ENCODE measurements at places on chromosomes 1 and 21.

DNA sequence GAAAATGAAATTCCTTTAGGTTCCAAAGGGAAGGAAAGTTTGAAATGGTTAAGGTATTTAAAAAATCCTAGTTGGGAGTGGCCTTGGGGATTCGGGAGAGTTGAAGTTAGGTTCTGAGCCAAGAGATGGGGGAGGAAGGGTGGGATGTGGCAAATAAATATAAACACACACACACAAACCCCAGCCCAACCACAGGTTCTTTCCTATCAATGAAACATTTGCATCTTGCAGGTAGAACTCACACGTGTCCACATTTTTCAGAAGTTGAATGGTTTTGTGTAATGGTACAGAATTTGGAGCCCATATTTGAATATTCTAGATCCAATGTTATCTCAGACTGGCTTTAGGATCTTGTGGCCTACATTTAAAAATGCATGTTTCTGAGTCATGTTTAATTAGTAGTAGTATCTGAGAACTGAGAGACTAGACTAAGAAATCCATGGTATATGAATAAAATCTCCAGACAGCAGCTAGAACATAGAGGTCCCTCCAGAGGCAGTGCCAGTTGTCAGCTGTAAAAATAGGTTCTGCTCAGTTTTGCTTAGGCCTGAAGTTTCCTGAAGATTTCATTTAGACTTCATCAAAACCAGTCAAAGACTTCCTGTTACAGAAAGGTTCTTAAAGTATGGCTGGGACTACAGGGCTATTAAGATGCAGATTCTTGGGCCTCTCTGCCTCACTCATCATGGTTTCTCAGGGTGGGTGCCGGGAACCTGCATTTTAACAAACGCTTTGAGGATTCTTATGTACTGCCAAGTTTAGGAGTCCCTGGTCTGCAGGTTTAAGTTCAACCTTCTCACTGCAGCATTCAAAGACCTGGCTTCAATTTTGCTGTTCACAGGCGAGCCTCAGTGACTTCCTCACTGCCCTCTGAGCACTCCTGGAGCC lies 21.3 kb downstream of the RUNX1 start:
- no peak for DNase-seq

DNA sequence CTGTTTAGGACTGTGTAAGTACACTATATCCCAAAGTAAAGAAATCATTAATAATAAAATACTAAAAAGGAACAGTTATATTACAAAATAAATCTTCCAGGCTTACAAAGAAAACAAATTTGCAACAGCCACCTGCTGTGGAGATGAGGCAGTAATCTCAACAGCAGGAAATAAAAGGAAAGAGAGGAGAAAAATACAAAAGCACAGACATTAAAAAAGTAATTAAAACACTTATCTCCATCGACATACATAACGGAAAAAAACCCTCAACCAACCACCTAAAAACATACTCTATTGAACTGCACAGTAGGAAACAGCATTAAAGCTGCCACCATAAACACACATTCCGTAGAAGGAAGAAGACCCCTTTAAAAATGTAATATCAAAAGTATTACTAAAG lies 317.6 kb downstream of the DPYD start:
- DNase-seq = no peak

DNA sequence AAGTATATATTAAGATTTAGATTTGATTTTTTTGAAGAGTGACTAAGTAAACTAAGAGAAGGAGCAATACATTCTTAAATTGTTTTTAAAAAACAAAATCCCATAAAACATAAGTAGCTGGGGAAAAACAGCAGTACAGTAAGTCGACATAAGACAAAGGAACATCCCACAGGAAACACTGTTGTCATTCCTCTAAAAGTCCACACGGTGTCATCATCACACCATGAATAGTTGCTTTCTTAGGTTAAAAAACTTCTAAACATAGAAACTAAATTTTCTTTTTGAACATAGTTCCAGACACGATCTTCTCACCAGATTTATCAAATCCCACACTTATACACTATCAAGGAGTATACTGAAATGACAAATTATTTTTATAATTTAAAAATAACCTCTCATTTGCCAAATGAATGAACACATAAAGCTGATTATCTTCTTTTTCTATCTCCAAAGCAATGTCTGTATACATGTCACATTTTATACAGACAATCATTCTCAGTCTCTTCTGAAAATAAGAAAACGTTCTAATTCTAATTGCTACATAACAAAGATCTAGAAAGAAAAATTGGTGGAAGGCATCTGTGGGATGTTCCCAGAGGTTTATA lies 15.8 kb downstream of the ODF2L start:
- DNase-seq = no peak

GRCh38 chr1:84062496-84062895 lies 63.6 kb upstream of the TTLL7 start:
- DNase-seq = no peak

- DNase-seq = no peak
These were observed 18.0 kb upstream of the ETV3L start for GRCh38 chr1:157117527-157118057.

DNA sequence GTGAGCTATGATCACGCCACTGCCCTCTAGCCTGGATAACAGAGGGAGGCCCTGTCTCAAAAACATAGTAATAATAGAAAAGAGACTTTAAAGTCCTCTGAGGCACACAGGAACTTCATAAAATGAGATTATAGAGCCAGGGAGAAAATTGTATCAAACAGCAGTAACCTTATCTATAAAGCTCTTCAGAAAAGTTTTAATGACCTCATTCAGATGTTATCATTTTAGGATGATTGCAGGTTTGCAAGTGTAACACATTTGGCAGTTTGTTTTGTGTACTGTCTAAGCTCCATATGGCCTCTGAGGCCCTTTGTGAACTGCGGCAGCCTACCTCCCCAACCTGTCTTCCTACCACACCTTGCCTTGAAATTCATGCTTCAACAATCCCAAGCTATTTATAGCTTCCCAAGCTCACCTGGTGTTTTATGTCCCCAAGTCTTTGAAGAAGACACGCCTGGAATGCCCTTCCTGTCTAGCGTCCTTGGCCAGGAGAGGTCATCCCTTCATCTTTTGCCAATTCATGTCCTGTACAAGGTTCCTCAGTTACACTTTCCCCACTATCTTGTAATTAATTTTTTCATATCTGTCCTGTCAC lies 8.5 kb upstream of the AKNAD1 start:
- no peak for DNase-seq

- no peak for DNase-seq
These were observed at the start of gene ANKRD45 for GRCh38 chr1:173669491-173669941. TSS of gene ANKRD45 (minus strand) at chr1:173669851. CDS start at chr1:173659418, 10,433 bp downstream.

- no peak for DNase-seq
These were observed 121.8 kb downstream of the NTNG1 start for GRCh38 chr1:107262467-107263286.

Measured in stimulated activated CD8-positive, alpha-beta memory T cell treated with anti-CD3 and anti-CD28 coated beads, Interleukin-4, amount 100 ng/mL, for 1 hour (primary cell).